NCI-H69 (cell line): ENCODE measurements at places on chromosomes 1 and 21.

DNA sequence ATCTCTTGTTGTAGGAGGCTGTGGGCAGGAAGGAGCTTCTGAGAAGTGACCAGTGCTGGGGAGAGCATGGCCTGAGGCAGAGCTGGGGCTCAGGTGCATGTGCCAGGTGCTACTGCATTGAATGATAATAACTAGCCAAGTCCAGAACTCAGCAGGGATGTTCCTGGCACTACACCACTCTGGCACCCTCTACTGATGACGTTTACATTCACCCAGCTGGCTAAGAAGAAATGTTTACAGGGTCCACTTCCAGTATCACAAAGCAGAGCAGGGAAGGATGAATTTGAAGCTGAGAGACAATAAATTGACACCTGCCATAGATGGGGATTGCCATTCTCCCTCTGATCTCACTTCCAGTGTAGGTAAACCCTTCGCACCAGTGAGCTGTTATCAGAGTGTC, 411.8 kb downstream of the SETD4 start:
- DNase-seq = peak; percentile 60

GRCh38 chr1:23726686-23727085, 16.6 kb upstream of the ELOA start:
- DNase-seq = no peak

GRCh38 chr21:45142469-45143308, 68.3 kb downstream of the ADARB1 start:
- no peak for DNase-seq

DNA sequence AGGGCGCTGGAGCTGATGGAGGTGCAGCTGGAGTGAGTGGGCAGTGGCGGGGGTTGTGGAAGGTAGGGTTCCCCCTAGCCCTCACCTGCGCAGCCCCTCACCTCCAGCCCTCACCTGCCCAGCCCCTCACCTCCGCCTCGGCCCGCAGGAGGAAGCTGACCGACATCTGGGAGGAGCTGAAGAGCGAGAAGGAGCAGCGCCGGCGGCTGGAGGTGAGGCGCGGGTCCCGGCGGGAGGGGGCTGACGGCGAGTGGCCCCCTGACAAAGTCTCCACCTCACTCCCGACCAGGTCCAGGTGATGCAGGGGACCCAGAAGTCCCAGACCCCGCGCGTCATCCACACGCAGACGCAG, 2.7 kb downstream of the EVA1B start:
- no peak for DNase-seq

DNA sequence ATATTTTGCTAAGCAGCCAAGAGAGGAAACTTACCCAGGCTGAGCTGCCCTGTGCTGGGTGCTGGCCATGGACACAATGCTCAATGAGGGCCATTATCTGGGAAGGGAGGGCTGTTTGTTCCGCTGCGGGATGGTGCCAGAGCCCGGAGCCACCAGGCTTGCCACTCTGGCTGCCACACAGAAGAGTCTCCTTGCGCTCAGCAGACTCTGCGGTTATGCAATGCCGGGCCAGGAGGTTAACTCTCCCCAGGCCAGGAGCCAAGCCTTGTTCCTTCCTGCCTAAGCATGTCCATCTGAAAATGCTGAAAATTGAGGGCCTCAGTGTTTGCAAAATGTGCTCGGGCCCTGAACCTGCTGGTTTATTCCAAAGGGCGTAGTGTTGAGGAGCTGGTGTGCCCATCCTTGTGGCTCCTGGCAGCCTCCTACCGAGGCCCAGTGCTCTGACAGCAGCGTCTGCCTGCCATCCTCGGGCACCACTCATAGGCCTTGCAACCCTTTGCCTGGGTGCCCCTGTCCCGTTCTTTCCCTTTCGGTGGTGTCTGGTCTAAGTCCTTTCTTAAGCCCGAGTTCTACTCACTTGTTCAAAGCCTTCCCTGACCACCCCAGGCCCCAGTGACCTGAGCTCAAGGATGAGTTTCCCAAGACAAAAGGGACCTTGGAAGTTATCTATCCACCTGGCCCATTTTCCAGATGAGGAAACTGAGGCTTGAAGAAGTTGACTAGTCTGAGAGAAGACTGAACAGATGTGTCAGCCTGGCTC, 133.8 kb upstream of the EDN2 start:
- DNase-seq = no peak

DNA sequence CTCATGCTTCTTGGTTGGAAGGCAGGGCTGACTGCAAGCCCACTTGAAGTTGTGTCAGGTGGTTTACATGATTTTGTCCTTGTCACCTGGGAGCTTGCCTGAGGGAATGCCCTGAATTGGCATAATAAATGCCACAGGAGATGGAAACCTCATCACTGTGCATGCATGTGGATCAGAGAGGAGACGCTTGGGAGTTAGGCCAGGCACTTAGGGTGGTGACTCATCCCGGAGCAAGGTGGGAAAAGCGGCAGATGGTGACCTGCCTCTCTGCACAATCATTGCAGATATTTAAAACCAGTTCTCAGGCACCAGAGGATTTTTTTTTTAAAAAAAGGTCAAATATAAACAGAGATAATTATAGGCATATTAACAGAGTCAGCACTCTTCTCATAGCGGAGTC, 202.2 kb upstream of the KIAA0040 start:
- peak; percentile 75 for DNase-seq

- no peak for DNase-seq
Measured at GRCh38 chr1:218312509-218312908, 27.4 kb downstream of the RRP15 start.

DNA sequence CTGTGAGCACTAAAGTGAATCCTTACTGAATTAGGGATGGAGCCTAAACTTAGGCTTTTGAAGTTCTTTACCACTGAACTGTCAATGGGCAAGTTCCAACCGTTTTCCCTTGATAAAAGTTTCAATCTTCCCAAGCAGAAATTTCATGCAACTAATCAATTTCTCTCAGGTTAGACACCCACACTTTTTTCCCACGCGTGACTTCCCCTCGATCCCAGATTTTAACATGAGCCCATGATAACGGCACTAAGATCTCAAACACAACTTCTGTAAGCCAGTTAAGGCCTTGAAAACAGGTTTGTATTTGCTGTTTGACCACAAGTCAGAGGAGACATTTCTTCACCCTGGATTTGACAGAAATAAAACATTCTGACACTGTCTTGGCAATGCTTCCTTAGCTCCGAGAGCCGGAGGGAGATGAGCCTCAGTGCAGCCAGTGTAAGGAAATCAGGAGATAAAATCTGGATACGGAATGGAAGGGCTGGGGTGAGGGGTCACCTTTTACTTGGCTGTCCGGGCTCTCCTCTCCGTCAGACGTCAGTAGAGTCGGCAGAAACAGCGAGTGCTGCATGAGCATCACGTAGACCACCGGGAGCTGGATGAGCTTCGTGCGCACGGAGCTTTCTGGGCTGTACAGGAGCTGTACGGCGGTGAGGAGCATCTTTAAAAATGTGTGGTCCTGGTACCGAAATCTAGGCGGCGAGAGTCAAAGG, 39.7 kb downstream of the MRAP start:
- no peak for DNase-seq
